Fibroblast of the conjunctiva (primary cell): ENCODE measurements at places on chromosomes 1 and 21.

GRCh38 chr1:107879346-107879745 is 85.6 kb downstream of the VAV3 start:
- DNase-seq: no peak

- no peak for DNase-seq
Observed at GRCh38 chr1:167454894-167455785, 63.2 kb downstream of the CD247 start.

DNA sequence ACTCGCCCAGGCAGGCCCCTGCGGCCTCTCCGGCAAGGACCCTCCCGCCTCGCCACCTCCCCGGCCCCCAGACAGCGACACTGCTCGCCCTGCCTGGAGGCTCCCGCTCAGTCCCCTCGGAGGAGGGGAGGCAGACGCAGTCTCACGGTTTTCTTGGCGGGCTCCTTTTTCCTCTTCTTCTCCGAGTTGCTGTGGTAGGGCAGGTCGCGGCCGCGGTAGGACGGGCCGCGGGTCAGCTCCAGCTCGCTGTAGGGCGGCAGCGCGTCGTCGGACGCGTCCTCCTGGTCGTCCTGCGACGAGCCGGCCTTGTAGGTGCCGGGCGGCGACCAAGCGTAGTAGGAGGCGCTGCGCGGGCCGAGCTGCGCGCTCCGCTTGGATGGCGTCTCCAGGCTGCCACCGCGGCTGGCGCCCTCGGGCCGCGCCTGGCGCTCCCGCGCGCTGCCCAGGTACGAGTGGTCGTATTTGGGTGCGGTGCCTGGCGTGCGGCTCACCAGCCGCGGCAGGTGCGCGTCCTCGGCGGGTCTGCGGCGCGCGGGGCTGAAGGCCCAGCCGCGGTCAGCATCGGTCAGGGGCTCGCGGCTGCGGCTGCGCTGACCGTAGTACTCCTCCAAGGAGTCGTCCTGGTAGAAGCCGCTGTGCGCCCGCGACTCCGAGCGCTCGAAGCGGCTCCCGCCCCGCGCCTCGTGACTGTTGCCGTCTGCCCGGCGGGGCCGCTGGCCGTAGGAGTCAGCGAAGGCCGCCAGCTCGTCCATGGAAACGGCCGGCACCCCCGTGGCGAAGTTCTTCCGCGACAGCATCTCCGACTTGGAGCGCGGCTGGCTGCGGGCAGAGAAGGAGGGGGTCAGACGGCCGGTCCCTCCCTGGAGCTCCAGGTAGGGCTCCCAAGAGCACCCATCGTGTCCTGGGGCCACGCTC is 44.8 kb upstream of the TADA1 start:
- DNase-seq: no peak

GRCh38 chr1:221712198-221712684 is 29.6 kb downstream of the DUSP10 start:
- DNase-seq: no peak

GRCh38 chr1:1079408-1080121 is 5.5 kb upstream of the RNF223 start:
- no peak for DNase-seq

DNA sequence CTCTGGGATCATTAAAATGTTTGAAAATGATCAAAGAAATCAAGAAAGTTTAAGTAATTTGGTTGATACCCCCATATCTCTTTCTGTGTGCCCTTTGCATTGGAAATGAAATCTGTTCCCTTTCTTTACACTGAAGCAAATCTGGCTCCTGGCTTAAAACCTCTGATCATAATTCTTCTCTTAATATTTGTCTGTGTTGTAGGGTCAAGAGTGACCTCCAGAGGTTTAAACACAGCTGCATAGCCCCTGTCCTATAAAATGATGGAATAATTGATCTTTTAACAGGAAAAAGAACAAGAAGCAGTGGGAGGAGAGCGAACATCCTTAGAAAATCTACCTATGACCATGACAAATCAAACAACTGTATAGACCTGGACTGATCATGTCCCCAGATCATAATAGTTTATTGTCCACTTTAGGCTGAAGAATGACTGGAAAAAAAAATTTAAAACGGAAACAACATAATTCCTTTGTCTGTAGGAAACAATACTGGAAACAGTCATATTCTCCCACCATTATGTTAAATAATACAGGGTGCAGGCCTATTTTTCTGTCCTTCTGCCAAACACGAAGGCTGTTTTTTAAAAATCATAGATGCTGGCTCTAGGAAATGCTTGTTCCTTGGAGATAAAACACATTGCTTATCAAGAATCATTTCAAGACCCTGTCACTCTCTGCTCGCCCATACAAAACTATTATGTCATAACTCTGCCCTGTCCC is 184.3 kb downstream of the NEGR1 start:
- no peak for DNase-seq

GRCh38 chr1:50959913-50960844 is at the start of gene FAF1:
FAF1 (minus strand) TSS chr1:50960267; CDS start chr1:50959811, 456 bp downstream.
- peak; percentile 89 for DNase-seq

GRCh38 chr1:58607391-58607790 is 30.3 kb upstream of the TACSTD2 start:
- DNase-seq: no peak

GRCh38 chr1:93296555-93297154 is 49.1 kb upstream of the DR1 start:
- DNase-seq: no peak

GRCh38 chr1:47388891-47389238 is 27.2 kb upstream of the FOXE3 start:
- peak; percentile 57 for DNase-seq

- no peak for DNase-seq
Observed at GRCh38 chr1:93587354-93587753, 94.3 kb downstream of the BCAR3 start.

GRCh38 chr1:73644198-73644597 is 553.8 kb downstream of the LRRIQ3 start:
- DNase-seq: no peak

DNA sequence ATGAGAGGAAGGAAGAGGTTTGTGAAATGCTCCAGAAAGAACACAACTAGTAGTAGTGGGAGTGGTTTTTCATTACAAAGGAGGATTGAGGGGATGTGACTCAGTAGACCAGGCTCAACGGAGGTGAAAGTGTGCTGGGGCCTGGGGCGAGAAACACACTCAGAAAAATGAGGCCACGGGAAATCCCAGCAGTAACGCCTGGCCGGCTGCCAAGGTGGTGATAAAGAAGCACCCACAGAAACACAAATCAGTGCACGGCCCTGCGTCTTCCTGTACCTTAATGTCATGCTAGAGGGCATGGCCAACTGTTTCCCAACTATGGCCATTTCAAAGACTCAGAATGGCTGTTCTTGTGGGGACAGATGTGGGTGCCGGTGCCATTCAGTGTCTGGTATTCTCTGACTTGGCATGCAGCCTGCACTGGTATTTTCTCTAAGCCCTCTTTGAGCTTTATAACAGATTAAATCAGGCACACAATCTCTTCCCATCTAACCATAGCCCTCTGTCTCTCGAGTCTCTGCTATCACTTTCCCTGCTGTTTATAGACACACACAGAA is 38.2 kb downstream of the URB2 start:
- no peak for DNase-seq

DNA sequence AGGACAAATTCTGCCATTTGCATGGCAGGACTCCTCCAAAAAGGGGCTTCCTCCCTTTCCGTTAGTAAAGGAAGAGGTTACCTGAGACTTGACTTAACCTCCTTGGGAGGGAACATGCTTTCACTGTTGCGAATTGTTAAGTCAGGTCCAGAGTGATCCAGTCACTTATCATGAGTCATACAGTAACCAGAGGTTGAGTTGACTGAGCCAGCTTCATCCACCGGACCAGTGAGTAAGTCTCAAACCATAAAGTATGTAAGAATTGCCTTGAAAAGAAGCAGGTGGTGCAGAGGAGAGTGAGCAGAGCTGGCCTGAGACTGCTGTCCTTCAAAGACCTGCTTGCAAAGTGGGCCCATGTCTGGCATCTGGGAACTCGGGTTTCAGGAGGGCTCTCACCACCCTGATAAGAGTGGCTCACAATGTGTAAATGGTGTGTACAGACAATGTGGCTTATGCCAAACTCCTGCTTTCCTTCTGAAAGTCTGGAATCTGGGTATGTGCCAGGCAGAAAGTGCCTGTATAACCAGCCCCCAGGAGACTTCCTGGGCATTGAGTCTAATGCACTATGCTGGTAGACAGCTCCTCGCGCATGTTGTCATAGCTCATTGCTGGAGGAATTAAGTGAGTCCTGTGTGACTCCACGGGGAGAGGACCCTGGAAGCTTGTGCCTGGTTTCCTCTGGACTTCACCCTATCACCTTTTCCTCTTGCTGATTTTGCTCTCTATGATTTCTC is 84.3 kb upstream of the KLHDC7A start:
- no peak for DNase-seq

DNA sequence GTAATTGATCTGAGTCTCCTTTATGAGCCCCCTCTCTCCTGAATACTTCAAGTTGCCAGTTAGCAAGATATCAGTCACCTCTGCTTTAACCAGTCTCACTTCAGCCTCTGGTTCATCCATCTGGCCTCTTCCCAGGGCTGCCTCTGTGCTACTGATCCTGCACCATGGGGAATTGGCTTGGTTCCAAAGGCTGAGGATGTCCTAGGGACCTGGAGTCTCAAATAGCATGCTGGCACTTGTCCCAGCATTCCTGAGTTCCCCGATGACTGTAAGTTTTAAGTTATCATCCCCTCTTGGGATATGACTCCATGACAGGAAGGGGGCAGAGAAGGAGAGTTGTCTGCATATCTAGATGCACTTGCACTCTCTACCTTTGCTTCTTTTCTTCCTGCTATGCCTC is 252.0 kb downstream of the PTBP2 start:
- DNase-seq: no peak

DNA sequence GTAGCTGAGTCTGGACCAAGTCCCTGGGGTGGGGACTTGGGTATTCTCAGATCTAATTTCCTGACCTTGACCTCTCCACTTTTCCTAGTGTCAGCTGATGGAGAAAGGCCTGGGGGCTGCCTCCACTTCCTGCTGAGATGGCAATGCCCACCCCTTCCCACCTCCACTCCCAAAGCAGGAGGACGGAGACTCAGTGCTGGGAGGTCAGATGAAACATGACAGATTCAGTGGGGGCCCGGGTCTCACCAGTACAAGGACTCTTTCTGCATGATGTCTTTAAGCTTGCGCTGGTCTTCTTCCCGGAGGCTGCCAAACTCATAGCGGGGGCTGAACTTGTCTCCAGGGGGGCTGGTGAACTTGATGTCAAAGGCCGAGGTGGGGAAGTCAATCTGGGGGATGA is 35.6 kb upstream of the PPP1R15B start:
- DNase-seq: no peak
